Sigmoid colon (tissue), 7 donors: ENCODE measurements at places on chromosomes 16 and 17. TPM values are rescaled to one million over a fixed set of nuclear protein-coding genes. Genes with fewer than 3 reads are reported as not detected.

The GNG13 gene
- not detected for total RNA-seq

The ZFP3 gene
- total RNA-seq, result 5.4 TPM

- H3K27ac ChIP-seq, result peak overlapping the region; percentile 98
- peaks cover 71% of the 10 kb centered on the region for H3K4me1 ChIP-seq
- H3K36me3 ChIP-seq, result no peaks in the 10 kb centered on the region
- H3K27me3 ChIP-seq, result no peaks in the 10 kb centered on the region
These were observed 785 bp downstream of the UBALD1 start for GRCh38 chr16:4613636-4614570.

The MMP28 gene
- total RNA-seq, result 15.8 TPM

DNA sequence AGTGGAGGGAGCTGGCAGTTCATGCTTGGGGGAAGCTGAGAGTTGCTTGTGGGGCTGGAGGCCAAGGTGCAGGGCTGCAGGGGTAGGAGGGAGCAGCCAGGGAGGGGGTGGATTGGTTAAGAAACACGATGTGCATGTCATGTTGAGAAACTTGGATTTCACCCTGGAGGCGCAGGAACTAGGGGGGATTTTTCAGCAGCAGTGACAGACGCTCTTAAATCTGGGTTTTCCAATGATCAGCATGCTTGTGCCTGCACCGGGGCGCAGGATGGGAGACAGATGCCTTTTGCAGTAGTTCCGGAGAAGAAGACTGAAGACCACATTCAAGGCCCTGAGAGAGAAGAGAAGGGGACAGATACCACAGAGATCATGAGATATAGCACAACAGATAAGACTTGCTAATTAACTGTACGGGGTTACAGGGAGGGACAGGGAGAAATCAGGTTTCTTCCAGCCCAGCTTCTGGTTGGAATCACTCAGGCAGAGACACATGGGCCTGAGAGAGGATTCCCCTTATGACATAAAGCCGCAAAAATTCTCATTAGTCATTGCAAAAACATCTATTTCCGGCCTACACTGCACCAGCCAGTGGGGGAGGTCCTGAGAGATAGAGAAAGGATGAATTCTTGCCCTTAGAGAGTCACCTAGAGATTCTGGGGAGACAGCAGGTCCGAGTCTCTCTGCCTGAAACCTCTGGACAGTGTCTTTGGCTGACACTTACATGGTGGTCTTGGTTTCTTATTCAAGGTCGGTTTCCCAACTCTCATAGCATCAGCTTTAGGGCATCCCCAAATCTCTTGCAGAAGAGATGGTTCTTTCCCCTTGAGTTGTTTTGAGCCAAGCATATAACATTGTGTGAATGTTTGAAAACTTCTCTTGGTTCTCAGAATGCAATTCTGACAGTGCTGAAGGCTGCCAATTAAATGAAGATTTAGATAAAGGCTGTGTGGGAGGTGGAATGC lies 27.1 kb downstream of the CDH13 start:
- H3K27ac ChIP-seq, result no peak overlapping the region
- H3K4me1 ChIP-seq, result peaks cover 12% of the 10 kb centered on the region
- H3K27me3 ChIP-seq, result no peaks in the 10 kb centered on the region
- peak; percentile 56 for DNase-seq

DNA sequence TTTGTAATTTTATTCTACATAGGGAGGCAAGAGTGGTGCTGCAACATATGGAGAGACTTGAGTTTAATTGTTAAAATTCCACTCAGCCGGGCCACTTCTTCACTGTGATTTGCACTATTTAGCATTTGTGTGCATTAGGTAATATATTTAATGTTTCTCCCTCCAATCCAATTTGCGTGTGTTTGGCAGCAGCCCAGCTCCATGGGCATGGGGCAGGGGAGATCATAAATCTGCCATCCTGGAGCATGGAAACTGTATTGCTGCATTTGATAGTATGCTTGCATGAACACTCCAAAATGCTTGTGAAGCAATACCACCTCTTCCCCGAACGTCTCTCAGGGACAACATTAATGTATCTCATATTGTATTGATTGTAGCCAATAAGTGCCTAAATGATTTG lies 339.1 kb upstream of the RBFOX1 start:
- H3K4me3 ChIP-seq, result no peak overlapping the region
- H3K4me1 ChIP-seq, result no peaks in the 10 kb centered on the region
- H3K36me3 ChIP-seq, result no peaks in the 10 kb centered on the region
- H3K27me3 ChIP-seq, result no peaks in the 10 kb centered on the region

DNA sequence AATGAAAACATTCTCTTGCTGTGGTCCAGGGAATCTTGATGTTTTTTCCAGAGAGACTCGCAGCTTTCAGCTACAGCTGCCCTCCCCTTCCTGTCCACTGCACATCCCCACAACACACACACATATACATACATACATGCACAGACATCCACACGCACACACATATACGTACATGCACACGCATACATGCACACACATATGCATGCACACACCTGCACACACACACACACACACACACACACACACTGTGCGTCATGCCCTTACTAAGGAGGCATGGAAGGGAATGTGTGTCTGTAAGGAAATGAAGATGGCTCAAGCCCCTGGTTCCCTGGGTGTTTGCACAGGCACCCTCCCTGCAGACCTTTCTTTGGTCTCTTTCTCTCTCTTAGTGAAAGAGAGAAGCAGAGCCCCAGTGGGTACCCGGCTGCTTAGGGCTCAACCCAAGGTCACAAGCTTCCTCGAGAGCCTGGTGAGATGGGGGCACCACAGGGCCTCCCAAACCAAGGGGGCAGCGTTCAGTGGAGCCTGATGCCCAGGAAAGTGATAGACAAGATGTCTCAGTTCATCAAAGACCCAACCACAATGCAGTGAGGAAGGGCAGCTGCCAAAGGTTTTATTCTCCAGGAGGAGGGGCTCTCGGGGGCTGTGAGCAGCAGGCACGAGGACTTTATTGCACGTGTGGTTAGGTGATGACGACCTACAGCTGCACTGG lies 33.3 kb downstream of the TNFRSF13B start:
- no peak overlapping the region for H3K4me3 ChIP-seq
- H3K27me3 ChIP-seq, result no peaks in the 10 kb centered on the region
- peak; percentile 37 for DNase-seq

The CCL18 gene
- total RNA-seq, result 1.4 TPM

DNA sequence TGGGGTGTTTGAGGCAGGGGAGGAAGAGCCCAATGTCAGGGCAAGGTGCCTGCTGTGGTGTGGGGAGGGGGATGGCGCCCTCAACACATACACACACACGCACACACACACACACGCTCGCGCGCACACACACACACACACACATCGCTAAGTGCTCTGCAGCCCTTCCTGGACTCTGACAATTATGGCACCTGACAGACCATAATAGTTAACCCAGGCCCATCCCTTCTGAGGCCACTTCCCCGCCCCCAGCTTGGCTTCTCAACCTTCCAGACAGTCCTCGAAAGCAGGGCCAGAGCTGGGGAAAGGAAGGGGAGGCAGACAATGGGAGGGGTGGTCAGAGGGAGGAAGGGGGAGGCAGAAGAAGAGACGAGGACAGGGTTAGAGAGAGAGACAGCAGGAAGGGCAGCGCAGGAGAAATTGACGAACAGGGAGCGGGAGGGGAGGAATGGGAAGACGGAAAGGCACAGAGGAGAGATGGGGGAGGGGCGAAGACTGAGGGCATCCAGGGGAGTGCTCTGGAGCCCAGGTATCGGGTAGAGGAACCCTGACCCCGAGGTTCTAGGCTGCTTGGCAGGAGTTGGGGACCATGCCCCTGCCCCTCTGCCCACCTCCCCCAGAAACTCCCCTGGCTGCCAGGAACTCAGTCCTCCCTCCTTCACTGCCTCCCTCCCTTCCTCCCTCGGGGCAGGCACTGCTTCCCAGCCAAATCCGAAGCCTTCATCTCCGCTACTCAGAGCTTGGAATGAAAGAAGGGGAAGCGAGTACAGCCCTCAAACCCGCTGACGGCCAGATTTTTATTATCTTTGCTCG lies 4.0 kb downstream of the SRCIN1 start:
- H3K4me1 ChIP-seq, result peaks cover 31% of the 10 kb centered on the region
- no peak overlapping the region for H3K4me3 ChIP-seq
- H3K27ac ChIP-seq, result peak overlapping the region; percentile 28
- DNase-seq, result no peak
- peaks cover 13% of the 10 kb centered on the region for H3K27me3 ChIP-seq

- H3K4me1 ChIP-seq, result no peaks in the 10 kb centered on the region
- H3K4me3 ChIP-seq, result no peak overlapping the region
- no peaks in the 10 kb centered on the region for H3K36me3 ChIP-seq
- DNase-seq, result no peak
- no peaks in the 10 kb centered on the region for H3K27me3 ChIP-seq
- H3K27ac ChIP-seq, result no peak overlapping the region
These were observed 114.2 kb upstream of the TMEM97 start for GRCh38 chr17:28204751-28205150.

The KRTAP9-2 gene
- not detected for total RNA-seq

The HOXB4 gene
- total RNA-seq, result 8.3 TPM

DNA sequence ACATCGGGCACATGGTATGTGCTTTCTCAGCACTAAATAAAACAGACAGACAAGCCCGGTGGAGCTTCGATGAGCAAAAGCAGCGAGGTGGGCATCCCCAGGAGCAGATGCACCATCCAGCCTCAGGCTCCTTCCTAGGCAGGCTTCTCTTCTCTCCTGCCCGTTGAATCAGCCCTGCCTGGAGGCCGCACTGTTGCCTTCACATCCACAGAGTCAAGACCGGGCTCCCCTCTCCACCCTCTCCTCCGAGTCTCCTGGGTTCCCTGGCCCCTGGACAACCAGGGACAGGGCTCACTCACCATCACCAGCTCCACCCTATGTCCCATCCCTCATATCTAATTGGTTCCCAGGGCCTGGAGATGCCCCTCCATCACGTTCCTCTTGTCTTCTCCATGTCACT lies 79.7 kb upstream of the RCVRN start:
- DNase-seq, result no peak
- no peak overlapping the region for H3K4me3 ChIP-seq
- H3K27me3 ChIP-seq, result no peaks in the 10 kb centered on the region

The APOH gene
- not detected for total RNA-seq

DNA sequence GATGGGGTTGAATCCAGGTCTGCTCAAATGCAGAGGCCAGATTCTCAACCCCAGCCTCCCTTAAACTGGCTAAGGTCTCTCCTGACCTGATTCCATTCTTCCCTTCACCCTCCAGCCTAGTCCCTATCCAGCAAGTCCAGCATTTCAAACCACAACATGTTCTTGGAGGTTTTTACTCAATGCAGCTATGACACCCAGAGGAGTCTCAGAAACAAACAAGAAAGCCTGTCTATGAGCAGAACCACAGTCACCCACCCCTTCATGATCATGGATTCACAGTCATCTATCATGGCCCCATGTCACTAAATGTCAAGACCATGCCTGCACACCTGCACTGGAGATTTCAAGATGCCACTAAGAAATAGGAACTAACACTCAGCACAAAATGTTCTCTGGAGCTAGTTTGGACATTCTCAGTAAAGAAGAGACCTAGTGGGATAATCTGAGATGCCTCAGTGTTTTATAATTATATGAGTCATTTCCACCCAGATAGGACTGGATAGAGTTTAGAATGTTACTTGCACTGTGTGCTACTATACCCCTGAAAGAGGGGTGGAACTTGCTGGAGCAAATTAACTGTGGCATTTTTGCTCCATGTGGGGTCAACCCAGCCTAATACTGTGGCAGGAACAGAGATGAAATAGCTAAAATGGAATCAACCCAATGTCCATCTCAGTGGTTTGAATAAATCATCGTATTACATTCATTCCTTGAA lies 9.5 kb upstream of the METTL22 start:
- peaks cover 17% of the 10 kb centered on the region for H3K27me3 ChIP-seq
- no peak overlapping the region for H3K27ac ChIP-seq
- H3K4me3 ChIP-seq, result no peak overlapping the region
- DNase-seq, result no peak
- H3K4me1 ChIP-seq, result no peaks in the 10 kb centered on the region

The CCL14 gene
- 30.0 TPM for total RNA-seq

The CAPNS2 gene
- 0.83 TPM for total RNA-seq

DNA sequence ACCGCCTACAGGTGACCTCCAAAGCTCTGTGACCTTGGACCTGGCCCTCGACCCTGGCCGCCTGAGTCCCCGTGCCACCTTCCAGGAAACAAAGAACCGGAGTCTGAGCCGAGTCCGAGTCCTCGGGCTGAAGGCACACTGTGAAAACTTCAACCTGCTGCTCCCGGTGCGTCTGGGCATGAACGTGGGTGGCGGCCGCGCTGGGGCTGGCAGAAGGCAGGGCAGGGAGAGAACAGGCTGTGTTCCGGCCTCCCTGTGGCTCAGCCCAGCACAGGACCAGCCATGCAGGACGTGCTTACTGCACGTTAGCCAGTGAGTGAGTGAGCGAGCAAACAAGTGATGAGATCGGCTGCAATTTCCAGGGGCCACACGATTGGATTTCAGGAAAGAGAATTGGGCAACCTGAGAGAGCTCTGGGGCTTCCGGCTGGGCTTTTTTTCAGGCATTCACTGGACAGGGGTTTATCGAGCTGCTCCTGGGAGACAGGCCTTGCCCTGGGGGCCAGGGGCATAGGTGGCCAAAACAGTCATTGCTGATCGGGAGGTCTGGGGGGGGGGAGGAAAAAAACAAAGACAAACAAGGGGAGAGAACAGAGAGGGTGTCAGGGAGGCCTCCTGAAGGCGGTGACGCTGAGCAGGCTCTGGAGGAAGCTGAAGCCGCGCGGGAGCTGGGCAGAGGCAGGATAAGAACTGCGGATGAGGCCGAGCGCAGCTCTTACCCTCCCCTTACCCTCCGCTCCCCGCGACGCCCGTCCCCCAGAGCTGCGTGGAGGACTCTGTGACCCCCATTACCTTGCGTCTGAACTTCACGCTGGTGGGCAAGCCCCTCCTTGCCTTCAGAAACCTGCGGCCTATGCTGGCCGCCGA lies 16.9 kb downstream of the ITGAX start:
- no peak for DNase-seq
- no peak overlapping the region for H3K27ac ChIP-seq
- H3K4me1 ChIP-seq, result no peaks in the 10 kb centered on the region
- no peak overlapping the region for H3K4me3 ChIP-seq
- H3K36me3 ChIP-seq, result no peaks in the 10 kb centered on the region

DNA sequence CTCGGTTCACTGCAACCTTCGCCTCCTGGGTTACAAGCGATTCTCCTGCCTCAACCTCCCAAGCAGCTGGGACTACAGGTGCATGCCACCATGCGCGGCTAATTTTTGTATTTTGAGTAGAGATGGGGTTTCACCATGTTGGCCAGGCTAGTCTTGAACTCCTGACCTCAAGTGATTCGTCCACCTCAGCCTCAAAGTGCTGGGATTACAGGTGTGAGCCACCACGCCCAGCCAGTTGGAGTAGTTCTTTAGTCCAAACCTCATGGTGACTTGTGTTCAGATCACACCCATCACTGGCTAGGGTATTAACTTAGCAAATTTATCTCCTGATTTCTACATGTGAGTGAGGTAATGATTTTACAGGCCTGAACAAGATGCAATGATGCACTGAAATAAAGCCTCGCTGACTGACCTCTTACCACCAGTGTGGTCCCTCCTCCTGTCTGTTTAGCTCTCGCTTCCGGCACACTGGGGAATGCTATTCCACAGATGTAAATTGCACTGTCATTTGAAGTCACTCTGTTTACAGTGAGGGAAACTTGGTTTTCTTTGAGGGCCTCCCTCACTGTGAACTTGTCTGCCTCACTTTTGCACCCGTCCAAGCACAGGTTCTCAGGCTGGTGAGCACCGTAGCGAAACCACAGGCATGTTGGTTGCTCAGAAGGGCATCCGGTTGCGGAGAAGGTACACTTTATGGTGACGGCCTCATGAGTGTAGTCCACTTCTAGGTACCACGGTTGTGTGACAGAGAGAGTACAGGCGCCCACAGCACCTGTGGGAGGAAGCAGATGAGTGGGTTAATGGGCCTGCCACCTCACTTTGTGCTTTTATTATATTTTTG lies 5.5 kb downstream of the IGSF6 start:
- H3K27ac ChIP-seq, result no peak overlapping the region
- no peaks in the 10 kb centered on the region for H3K27me3 ChIP-seq
- no peak overlapping the region for H3K4me3 ChIP-seq
- H3K36me3 ChIP-seq, result peaks cover 3% of the 10 kb centered on the region
- DNase-seq, result no peak
- H3K4me1 ChIP-seq, result no peaks in the 10 kb centered on the region
